HAP-1 (cell line): ENCODE measurements at places on chromosomes 2 and 18.

DNA sequence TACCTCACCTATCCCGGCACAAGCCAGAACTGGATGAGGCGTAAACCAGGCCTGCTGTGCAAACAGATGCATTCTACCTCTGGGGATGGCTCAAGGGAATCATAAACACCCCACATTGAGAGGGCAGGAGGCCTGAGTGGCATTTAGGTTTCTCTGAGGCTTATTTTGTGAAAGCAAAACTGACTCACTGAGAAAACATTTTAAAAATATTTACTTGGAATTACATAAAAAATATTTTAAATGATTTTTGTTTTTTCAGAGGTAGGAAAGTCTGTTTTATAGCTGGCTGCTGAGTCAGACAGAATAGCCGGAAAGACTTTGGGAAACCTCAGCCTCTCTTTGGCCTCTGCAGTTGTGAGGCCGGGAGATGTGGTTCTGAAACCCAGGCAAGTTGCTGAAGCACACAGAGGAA is 244.1 kb downstream of the NCKAP5 start:
- no peak for DNase-seq

- no peak for DNase-seq
Observed at GRCh38 chr2:174868878-174869277, 104.6 kb upstream of the CHRNA1 start.

- DNase-seq, result no peak
Observed at GRCh38 chr2:85414761-85415553, 3.6 kb upstream of the SH2D6 start.

- no peak for DNase-seq
Observed at GRCh38 chr2:71457123-71457915, 4.0 kb downstream of the DYSF start.

- DNase-seq, result no peak
Observed at GRCh38 chr2:30663806-30664205, 143.4 kb downstream of the CAPN13 start.

DNA sequence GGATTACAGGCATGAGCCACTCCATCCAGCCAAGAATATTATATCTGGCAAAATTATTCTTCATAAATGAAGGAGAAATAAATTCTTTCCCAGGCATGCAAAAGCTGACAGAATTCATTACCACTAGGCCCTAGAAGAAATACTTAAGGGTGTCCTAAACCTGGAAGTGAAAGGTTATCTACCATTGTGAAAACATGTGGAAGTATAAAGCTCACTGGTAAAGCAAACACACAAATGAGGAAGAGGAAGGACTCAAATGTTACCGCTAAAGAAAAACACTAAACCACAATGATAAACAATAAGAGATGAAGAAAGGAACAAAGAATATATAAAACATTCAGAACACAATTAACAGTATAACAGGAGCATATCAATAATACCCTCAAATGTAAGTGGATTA is 171.8 kb downstream of the CAMKMT start:
- DNase-seq, result no peak

DNA sequence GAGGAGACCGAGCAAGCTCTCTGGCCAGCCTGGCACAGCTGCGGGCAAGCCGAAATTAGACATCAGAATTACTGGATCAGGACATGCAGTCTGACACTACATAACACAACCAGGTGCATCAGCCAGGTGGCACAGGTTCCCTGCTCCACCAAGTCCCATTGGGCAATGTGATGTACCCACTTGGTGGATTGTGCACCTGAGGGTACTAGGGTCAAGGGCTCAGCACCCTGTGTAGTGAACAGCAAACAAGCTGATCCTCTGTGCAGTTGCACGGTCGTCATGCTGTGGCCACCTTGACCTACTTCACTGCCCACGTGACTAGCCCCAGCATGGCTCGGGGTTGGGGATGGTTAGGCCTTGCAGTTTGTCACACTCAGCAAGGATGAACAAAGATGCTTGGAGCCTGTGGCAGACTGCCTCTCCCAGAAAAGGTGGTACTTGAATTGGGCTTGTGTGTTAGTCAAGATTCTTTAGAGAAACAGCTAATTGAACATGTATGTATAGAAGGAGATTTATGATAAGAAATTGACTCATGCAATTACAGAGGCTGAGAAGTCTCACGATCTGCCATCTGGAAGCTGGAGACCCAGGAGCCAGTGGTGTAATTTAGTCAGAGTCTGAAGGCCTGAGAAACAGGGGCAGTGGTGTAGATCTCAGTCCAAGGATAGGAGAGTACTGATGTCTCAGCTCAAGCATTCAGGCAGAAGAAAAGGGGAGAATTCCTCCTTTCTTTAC is 71.4 kb upstream of the TMEM87B start:
- DNase-seq, result no peak

DNA sequence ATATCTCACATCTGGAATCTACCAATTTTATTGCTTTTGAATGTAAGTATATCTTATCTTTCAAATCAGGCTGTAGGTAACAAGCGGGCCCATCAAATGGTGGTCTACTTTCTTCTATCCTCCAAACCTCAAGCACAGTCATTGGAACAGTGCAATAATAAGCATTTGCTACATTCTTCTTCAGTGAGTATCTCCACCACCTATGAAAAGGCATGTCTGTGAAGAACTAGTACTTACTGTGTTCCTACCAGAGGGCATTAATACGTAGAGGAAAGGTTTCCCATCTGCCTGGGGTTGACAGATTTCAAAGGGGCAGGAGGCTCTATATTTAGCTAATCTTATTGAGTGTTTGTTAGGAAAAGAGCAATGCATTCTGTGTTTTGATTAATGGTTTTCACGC is 411.1 kb downstream of the NCKAP5 start:
- no peak for DNase-seq

- no peak for DNase-seq
Observed at GRCh38 chr2:2870106-2870505, 507.5 kb downstream of the EIPR1 start.

GRCh38 chr2:16725549-16725948 is 59.9 kb upstream of the CYRIA start:
- no peak for DNase-seq

DNA sequence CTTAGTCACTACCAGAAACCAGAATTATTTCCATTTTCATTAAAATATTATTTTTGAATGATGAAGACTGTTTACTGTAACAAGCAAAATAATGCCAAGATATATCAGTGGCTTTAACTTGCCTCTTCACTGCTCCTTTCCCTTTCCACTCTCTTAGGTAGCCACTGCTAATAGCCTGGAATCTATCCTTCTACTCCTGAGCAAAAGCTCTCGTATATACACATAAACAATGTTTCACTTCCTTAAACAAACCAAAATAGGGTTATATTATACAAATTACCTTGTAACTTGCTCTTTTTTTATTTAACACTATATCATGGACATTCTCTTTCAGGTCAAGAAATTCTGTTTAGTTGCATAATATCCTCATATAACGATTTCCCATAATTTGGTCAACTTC is 20.8 kb downstream of the IMMT start:
- no peak for DNase-seq

DNA sequence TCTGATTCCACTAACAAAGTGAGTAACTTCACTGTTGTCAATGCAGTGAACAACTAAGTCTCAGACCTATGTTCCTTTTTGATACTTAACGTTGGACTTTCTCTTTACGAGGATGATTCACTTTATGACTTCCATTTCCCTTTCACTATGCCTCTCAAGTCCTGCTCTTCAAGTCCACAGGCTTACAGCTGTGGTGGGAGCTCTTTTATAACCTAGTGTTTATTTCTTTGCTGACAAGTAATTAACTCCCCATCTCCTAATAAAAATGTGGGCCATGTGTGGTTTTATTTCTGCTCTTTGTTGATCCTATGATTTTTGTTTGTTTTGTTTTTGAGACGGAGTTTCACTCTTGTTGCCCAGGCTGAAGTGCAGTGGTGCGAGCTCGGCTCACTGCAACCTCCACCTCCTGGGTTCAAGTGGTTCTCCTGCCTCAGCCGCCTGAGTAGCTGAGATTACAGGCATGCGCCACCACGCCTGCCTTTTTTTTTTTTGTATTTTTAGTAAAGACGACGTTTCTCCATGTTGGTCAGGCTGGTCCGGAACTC is 142.1 kb downstream of the USP34 start:
- no peak for DNase-seq

- DNase-seq, result no peak
Observed at GRCh38 chr18:40576507-40577115, 1378.4 kb upstream of the PIK3C3 start.

DNA sequence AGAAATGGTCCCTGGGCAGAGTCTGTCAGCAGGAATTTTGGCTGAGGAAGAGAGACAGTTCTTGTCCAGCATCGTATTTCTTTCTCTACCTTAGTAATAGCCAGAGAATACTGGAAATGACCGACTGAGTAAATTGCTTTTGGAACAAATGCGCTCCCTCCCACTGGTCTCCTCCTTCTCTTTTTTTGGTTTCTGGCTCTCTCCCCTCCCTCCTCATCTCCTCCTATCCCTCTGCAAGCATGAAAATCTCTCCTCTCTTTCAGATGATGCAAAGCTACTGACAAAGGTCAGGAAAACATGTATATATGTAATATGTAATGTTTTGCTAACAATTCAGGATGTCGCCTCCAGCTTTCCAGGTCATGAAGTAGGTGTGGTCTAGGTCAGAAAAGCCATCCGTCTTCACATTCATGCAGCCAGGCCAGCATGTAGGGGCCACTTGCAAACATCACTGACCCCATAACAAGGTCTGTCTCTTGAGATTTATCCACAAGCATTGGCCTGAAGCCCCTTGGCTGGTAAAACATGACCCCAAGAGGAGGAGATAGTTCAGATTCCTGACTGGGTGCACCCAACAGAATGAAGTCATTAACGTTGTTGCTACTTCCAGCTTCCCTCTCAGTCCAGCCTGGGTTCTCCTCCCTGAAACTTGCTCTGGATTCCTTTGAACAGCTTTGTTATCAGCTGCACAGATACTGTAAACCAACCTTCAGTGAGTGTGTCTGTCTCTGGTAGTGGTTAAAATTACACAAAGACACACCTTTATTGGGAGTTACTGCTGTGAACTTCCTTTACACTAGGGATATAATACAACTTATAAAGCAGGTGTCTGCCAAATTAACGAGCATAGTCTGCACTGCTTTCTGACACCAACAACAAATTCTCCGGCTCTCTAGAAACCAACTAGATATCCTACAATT is 864.4 kb upstream of the KLHL29 start:
- DNase-seq, result no peak

GRCh38 chr18:5973099-5973498 is 77.8 kb upstream of the TMEM200C start:
- DNase-seq, result no peak

GRCh38 chr2:150462770-150463169 is 24.7 kb downstream of the RND3 start:
- DNase-seq, result no peak

DNA sequence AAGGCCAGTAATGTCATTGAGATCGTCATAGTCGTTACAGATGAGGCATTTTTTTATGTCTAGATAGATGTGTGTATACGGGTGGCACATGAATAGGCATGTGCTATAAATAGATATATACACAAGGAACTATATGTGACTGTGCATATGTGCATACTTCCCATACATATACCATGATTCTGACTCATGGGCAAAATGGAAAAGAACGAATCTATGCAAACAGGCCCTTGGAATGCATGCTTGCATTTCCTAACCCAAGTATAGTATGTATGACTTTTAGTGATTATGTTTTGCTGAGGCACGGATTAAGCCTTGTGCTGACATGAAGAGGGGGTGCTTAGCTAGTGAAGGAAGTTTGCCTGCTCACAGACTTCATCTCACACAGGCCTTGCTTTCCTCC is 111.7 kb downstream of the BCL11A start:
- DNase-seq, result no peak

DNA sequence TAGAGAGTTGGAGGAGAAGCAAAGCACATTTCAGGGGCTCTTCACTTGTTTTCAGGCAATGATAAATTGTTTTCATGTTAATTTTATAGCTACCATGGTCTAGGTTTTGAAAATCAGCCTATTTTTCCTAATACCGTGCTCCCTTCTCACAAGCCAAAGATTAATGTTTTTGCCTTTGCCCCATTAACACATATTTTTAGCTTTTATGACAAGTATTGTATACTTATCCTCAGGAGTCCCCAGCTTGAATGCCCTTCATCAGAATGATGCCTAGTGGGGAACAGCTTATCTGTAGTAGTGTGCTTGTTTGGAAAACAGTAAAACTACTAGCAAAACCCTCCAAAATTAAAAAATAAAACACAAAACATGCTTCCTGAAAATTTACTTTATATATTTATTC is 194.0 kb downstream of the LNPK start:
- DNase-seq, result no peak

DNA sequence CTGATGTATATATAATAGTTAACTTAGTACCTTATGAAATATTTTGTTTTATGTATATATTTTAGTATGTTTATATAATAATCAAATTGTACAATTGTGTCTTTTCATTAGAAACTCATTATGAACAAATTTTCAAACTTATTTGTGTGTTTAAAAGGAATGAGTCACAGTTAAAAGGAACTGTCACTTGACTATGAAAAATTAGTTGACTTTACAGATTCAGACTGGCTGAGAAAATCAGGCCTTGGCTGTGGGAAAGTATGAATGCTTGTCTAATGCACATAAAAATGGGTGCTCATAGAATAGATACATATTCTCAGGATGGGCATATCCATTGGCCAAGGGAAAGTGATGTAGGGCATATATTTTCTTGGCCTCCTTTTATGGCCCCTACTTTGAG is 576.8 kb downstream of the SATB2 start:
- DNase-seq, result no peak

GRCh38 chr18:48002933-48003365 is 72.5 kb upstream of the SMAD2 start:
- DNase-seq, result no peak

DNA sequence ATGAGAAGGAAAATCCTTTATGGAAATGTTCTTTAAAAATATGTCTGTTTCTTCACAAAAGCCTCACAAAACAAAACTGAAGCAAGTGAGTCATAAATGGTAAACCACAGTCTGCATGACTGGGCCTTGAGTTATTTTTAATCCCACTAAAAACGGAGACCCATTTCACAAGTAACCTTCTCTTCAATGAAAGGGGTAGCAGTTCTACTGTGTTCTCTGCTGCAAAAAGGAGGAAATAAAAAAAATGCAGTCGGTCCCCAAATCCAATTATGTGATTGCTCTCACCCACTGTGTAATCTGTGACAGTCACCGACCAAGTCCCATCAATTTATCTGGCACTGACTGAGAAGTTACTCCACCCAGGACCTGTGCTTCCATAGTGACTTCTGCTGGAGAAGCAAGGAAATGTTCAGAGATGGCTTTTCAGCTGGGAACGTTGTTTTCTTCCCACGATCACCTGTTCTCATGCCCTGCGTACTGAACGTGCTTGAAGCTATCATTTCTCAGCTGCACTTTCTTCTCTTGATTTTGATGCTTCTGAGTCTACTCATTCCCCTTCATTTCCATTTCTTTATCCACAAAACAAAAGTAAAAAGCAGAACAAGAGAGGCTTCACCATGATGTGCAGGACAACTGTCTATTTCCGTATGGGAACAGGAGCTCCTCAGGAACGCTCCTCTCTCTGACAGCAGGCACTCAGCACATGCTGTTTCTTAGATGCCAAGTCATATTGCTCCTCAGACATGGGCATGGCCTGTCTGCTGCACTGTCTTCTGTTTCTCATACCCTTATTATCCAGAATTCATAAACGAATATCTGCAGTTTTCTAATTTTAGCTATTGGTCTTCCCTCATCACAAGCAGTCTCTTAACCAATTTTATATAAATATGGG is 80.0 kb upstream of the TMEM200C start:
- DNase-seq, result no peak
